ENCODE measurements at places on chromosomes 4 and X.

- no peak for DNase-seq
Measured at GRCh38 chrX:136475236-136475635, 12.5 kb upstream of the BRS3 start.

- DNase-seq = no peak
Measured at GRCh38 chrX:24020306-24020876, 6.6 kb downstream of the KLHL15 start.

DNA sequence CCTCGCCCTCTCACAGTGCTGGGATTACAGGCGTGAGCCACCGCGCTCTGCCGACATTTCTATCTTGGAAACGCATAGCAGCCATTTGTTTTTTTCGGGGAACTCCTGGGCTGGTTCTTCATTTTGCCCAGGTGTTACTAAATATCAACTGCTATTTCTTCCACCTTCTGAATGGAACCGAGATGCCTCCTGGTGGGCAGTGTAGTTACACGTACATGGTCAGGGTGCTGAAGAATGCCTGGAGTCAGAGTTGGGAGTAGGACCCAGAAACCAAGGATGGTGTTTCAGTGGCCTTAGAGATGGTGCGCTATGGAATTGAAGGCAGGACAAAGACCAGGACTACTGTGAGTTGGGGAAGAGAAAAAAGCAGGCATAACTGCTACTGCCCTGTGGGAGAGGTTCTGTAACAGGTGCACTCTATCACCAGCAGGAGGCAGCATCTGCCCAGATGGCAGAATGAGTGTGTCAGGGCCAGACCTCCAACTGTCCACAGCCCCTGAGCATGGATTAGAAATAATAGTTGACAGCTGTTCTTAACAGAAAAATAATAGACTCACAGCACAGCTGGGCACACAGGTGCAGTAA, 81.7 kb downstream of the ZC4H2 start:
- DNase-seq = peak; percentile 64

DNA sequence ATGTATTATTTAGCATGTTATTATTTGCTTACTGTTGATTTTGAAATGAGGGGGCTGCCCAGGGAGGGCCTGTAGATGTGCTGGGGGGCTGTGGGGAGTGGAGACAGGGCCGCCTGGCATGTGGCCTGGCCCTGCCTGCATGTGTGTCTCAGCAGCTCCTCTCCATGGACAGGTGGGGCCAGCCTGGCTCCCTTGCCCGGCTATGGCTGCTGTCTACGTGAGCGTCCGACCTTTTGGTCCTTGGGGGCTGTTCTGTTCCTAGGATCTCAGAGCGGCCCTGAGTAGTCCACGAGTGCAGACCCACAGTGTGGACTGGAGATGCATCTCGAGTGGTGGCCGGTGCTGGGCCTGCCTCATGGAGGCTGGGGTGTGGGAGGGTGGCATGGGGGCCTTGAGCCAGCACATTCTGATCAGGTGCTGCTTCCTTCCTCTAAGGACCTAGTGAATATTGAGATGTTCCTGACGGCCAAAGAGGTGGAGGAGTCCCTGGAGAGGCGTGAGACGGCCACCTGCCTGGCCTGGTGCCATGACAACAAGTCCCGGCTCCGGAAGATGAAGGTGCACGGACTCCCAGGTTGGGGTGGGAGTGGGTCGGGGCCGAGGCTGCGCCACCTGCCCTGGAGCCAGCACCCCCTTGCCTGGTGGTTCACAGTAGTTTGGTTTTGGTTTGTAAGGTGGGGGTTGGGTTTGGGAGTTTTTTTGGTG, 24.9 kb upstream of the UVSSA start:
- DNase-seq = no peak

GRCh38 chr4:20075248-20075871, 176.3 kb upstream of the SLIT2 start:
- no peak for DNase-seq

DNA sequence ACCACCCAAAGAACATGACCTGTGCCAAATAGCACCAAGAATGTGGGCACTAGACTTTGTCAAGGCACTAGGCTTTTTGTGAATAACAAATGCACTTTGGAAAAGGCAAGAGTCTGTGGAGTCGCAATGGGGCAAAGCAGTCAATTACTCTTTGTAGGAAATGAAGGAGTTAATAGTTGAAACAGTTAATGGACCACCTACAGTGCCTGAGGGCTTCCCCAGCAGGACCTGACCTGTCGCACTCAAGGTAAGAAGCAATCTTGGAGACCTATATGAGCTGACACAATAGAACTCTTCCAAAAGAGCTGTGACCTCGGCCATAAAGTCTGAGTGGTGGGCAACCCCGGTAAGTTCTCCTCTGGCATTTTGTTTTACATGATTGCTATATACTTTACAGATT, 49.2 kb upstream of the CAPN6 start:
- DNase-seq = no peak

DNA sequence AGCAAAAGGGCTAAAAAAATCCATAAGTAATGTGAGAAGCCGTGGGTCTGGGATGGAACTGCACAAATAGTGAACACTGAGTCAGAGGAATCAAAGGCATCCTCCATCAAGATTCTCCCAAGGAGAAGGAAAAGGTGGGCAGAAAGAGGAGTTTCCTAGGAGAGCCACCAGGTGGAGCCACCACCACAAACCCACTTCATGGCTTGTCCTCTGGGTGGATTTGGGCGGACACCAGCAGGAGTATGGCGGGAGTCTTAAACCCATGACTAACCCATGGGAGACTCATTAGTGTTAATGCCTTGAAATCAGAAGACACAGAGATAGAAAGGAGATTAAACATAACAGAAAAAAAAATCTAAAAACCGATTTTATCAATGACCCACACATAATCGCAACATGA, 147.7 kb downstream of the SH3KBP1 start:
- peak; percentile 74 for DNase-seq

GRCh38 chr4:125594056-125594602, 279.4 kb downstream of the FAT4 start:
- no peak for DNase-seq

- DNase-seq = no peak
Measured at GRCh38 chrX:41391606-41392005, 55.5 kb upstream of the NYX start.

DNA sequence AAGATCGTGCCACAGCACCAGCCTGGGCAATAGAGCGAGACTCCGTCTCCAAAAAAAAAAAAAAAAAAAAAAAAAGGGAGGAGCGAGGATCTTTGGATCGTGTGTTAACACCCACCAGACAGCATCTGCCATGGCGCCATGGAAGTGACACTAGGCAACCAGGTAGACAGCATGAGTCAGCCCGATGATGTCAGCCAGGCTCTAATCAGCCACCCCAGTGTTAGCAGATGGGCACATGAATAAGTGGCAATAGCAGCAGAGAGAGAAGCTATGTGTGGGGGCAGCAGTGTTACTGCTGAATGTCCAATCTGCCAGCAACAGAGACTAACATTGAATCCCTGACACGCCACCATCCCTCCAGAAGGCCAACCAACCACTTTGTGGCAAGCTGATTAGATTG, 6.6 kb downstream of the SYN1 start:
- peak; percentile 35 for DNase-seq

DNA sequence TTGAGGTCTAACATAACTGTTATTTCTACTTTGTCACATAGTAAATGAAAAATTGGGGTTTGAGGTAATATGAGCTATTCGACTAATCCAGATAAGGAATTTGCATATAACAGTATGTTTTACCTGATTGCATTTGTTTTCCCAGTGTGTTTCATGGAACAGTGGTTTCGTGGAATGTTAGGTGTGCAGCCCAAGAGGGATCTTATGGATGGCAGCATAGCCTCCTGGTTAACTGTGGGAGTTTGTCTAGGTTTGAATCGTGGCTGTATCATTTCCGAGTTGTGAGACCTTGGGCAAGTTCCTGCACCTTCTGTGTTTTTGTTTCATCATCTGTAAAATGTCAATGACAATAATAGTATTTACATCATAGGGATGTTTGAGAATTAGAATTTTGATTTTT, 7.9 kb downstream of the BMPR1B start:
- no peak for DNase-seq

DNA sequence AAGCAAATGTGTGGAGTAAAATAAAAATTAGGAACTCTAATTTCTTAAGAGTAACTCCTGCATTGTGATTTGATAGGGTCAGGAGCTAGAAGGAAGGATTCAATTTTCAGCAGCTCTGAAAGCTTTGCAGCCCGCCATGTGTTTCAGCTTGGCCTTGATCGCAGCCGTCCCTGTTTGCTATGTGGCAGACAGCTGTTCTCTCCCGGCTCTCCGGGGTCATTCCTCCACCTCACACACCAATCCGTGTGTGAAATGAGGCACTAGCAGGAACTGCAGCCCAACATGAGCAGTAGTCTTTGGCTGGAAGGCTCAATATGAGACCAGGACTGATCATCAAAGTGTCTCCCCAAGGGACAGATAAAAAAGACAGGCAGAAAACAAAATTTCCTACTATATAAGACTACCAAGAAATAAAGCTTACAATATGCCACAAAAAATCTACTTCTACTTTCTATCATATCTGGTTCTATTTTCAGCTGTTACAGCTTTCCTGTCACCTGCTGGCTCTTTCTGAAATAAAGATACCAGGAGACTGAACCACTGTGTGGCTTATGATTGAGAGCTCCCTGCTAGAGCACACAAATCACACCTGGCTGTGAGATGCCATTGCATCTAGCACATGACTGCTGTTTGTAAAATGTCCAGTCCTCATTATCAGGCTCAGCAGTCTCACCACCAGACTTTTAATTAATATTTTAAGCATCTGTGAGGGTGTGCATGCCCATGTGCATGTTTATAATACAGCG, 44.1 kb upstream of the SEC24B start:
- DNase-seq = no peak

GRCh38 chrX:8565729-8566128, 101.1 kb downstream of the VCX3B start:
- no peak for DNase-seq

DNA sequence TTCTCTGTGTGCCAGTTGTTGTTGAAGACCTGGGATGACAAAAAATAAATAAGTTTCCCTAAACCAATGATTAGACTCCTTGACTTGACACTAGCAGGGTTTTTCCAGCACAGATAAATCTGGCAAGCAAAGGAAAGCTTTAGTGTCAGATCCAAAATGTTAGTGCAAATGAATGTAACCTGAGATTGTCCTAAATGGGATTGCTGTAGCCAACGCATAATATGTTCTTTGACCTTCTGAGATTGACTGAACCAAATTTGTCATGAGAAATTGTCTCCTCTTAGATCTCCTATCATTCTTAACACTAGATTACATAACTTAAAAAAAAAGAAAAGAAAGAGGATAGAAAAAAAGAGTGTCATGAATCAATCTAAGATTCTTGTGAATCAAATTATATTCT, 196.5 kb downstream of the RELL1 start:
- no peak for DNase-seq

DNA sequence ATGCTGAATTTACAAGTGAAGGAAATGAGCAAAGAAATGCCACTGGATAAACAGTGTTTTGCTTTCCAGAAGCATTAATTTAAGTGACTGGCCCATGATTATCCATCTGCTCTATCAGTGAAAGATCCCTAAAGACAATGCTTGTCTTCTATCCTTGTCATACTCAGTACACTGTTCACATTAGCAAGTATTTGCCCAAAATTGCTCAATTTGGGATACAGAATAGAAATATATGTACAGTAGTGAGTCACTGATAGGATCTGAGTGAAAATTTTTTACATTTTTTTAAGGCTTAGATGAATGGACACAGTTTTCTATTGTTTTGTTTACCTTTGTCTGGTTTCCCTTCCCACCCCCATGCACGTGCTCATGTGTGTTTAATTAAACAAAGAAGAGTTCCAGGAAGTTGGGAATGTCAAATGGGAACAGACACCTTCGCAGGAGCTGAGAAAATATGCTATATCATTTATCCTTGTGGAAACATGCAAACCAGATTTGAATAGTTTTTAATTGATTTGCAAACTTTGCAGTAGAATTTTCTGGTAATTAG, 656.3 kb downstream of the RPA4 start:
- no peak for DNase-seq

DNA sequence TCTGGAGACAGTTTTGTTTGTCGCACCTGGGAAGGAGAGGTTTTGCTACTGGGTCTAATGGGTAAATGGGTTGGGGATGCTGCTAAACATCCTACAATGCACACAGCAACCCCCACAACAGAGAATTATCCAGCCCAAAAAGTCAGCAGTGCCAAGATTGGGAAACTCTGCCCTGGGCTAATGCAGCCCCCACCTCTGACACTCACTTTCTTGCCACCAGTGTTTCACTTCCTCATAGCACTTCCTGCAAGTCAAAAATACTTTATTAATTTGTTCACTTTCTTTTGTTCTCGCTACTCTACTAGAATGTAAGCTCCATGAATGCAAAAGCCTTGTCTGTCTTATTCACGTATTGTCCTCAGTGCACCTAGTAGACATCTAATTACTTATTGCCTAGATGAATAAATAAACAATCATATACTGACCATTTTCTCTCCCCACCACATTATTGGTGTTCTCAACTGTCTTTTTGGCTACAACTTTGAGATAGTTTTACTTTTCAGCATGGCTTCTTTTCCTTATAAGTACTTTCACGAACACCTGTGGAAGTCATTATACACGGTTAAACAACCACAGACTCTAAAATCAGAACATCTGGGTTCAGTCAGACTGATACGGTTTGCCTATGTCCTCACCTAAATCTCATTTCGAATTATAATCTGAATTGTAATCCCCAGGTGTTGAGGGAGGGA, 82.0 kb upstream of the PITX2 start:
- peak; percentile 2 for DNase-seq

DNA sequence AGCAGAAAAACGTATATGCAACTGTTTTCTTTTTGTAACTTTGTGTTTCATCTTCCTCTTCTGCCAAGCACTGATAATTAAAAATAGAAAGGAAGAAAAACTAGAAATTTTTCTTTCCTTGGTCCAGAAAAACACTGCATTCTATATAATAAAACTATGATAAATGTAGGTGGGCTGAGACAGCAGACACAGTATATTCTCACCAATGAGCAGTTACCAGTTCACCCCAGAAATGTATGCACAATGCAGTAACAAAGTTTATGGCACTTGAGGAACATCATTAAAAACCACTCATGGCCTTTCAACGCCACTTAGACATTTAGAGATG, 79.4 kb downstream of the FAT1 start:
- no peak for DNase-seq

DNA sequence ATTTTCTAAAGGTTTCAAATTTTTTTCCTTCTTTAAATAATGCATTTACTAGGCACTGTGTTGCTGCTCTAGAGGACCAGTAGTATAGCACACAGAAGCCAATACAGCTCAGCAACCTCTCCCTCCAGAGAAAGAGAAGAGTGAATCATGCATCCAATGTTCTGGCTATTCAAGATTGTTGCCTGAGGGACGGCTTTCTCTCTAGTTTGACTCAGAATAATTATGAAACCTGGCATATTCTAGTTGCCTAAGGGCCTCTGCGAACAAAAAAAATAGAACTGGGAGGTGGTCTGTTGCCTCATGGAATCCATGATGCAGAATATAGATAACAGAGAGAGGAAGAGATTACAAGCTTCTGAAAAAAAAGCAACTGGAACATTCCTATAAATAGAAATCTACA, 1233.3 kb upstream of the PABPC4L start:
- no peak for DNase-seq

Measured in hematopoietic multipotent progenitor cell treated with erythropoietin and hydrocortisone succinate and interleukin-3 and kit ligand, for 4 days (in vitro differentiated cells).